ENCODE measurements at places on chromosomes 11 and 22.

GRCh38 chr11:112013497-112014164, 11.6 kb upstream of the DLAT start:
- DNase-seq: no peak

DNA sequence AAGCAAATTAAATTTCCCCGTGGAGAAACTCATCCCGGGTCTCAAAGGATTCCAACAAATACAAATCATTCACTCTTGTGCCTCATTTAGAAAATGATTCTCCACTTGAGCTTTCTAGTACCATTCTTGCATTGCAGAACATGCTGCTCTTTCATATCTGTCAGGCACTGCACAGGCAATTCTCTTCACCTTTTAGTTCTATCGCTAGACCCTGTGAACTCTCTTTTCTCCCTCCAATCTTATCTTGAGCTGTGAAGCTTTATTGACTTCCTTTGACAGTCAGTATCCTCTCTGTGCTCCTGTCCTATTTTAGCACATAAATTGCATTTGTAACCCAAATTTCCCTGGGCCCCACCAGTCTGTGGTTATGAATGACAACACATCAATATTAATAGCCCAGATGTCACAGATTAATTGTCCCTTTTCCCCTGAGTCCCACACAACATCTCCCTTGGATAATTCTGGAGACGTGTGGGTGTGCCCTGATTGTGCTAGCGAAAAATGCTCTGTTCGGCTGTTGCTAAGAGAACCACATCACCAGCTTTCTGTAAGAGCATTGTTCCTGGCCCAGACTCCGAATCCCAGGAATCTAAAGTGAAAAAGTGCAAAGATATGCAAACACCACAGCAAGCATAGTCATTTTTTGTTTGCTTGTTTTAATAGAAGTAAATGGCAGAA, 22.4 kb upstream of the SC5D start:
- DNase-seq: no peak

DNA sequence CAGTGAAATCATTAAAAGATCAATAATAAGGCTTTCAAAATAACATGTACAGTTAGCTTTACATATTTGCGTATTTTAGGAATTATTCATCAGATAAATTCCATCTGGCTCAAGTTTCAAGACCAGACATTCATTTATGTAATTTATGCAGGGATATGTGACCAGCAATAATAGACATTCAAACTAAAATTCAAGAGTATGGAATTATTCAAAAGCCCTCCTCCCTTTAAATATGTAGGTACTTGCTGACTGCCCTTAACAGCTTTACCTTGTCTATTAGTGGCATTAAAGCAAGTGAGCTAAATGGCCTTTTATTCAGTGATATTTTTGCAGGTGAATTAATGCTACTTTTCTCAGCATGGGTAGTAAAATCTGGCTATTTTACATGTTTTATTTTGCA, 126.1 kb downstream of the LRRC4C start:
- no peak for DNase-seq

DNA sequence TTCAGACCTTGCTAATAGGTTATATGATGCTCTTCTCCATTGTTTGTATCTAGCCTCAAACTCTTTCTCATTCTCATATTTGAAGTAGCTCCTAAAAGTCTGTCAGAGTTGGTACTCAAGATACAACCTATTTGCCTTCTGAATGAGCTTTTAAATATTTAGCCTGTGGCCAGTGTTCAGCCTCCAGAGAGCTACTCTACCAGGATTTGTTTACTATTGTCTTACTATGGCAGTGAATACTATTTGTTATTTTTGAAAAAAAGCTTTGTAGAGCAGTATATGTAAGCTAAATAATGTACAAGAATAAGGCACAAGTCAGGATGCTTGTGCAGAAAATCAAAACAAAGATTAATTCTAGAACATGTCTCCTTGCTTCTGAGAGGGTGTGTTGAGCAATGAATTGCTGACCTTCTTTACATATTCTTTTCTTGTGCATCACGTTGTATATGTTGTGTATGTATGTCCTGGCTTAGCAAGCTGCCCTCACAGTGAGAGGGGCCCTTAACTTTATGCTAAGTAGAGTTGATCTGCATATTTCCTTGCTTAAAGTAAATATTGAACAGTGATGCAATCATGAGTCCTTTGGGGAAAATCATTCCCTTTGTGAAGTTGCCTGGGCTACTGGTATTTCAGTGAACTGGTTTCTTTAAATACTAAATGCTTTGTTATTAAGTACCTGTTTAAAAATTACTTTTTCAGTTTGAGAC, 438.0 kb downstream of the LUZP2 start:
- no peak for DNase-seq

GRCh38 chr11:72730737-72731136, 21.5 kb downstream of the ARAP1 start:
- DNase-seq: no peak
